ENCODE measurements at places on chromosomes 7 and 10. TPM values are rescaled to one million over a fixed set of nuclear protein-coding genes. Genes with fewer than 3 reads are reported as not detected.

The OR2A42 gene
- not detected for total RNA-seq

The CLEC2L gene
- total RNA-seq, result not detected

The CCDC172 gene
- total RNA-seq, result not detected

The CRPPA gene
- total RNA-seq, result 1.6 TPM

The NKX1-2 gene
- total RNA-seq, result not detected

Data from CD8-positive, alpha-beta memory T cell (primary cell).